ENCODE measurements at places on chromosomes 4 and X. TPM values are rescaled to one million over a fixed set of nuclear protein-coding genes. Genes with fewer than 3 reads are reported as not detected.
A peak's percentile ranks its signal among the peaks of the same experiment; 100 is the strongest.

DNA sequence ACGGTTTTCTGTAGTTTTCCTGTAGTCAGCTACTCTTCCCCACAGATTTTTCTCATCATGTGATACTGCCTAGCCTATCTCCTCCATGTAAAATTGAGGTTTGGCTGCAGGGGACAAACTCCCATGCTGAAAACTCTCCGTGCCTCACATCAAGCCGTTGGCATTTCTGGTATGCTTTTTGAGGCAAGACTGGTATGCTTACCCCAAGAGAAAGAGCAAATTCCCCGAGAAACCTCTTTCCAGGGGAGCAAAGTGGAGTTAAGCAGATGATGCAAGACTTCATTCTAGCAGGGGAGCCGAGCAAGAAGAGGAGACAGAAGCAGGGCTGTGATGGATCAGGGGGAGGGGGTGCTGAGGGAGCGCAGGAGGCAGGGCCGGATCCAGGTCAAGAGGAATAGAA, 4.8 kb downstream of the SOWAHD start:
- H3K4me3 ChIP-seq, result no peak overlapping the region
- no peaks in the 10 kb centered on the region for H3K36me3 ChIP-seq
- peaks cover 14% of the 10 kb centered on the region for H3K27me3 ChIP-seq

The GYPA gene
- 9.9 TPM for total RNA-seq

- no peak overlapping the region for H3K4me3 ChIP-seq
- no peaks in the 10 kb centered on the region for H3K36me3 ChIP-seq
- peak; percentile 74 for DNase-seq
- H3K4me1 ChIP-seq, result no peaks in the 10 kb centered on the region
- H3K27me3 ChIP-seq, result no peaks in the 10 kb centered on the region
Measured at GRCh38 chr4:44632089-44632488, 19.3 kb downstream of the YIPF7 start.

- no peaks in the 10 kb centered on the region for H3K4me1 ChIP-seq
- H3K27me3 ChIP-seq, result peaks cover 14% of the 10 kb centered on the region
- no peak overlapping the region for H3K4me3 ChIP-seq
- H3K27ac ChIP-seq, result no peak overlapping the region
- no peaks in the 10 kb centered on the region for H3K36me3 ChIP-seq
Measured at GRCh38 chrX:110671068-110671803, 124.4 kb downstream of the CHRDL1 start.

DNA sequence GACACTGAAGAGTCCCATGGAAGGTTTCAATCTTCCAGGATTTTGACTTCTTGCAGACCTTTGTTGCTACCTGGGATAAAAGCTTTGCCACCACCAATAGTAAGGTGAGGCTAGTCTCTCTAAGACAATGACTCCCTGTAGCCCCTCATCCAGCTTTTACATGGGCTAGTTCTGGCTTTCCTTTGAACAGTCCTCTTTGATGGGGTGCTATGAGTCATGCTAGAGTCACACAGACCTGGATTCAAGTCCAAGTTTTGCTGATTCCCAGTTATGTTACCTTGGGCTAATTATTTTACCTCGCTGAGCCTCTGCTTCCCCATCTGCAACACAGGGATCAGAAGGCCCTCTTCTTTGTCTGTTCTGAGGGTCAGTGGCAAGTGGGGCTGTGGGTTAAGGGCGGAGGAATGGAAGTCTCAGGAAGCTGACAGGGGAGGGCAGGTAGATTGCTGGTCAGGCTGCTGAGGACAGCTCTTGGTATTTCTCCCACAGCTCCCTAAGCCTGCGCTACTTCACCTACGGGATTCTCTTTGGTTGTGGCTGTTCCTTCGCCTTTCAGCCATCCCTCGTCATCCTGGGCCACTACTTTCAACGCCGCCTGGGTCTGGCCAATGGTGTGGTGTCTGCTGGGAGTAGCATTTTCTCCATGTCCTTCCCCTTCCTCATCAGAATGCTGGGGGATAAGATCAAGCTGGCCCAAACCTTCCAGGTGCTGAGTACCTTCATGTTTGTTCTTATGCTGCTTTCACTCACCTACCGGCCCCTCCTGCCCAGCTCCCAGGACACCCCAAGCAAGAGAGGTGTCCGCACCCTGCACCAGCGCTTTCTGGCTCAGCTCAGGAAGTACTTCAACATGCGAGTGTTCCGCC, 90.3 kb downstream of the RLIM start:
- H3K27me3 ChIP-seq, result no peaks in the 10 kb centered on the region
- no peaks in the 10 kb centered on the region for H3K36me3 ChIP-seq
- no peak for DNase-seq
- H3K27ac ChIP-seq, result no peak overlapping the region

The CPLX1 gene
- total RNA-seq, result 5.3 TPM

DNA sequence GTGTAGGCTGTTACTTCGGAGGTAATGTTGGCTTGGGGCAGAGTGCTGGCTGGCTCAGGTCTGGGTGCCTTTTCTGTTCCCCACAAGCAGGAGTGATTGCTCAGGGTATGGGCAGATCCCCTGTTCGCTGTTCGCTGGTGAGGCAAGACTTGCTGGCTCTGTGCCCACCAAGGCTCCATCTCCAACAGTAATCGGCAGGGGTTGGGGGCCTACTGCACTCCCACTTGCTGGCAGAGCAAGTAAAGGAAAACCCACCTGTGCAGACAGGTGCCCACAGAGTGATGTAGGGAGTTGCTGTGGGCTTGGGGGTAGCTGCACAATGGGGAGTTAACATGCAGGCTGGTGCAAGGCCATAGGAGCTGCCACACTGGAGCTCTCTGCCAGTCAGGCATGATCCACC, 8.0 kb upstream of the TMSB15C start:
- no peak overlapping the region for H3K4me3 ChIP-seq
- no peak for DNase-seq
- H3K27me3 ChIP-seq, result peaks cover 3% of the 10 kb centered on the region
- no peak overlapping the region for H3K27ac ChIP-seq
- H3K36me3 ChIP-seq, result no peaks in the 10 kb centered on the region
- H3K4me1 ChIP-seq, result no peaks in the 10 kb centered on the region

The CLIC2 gene
- 10.2 TPM for total RNA-seq

GRCh38 chrX:70433848-70434351, 10.7 kb upstream of the DLG3 start:
- H3K27ac ChIP-seq, result peak overlapping the region; percentile 83
- no peak for DNase-seq
- peaks cover 23% of the 10 kb centered on the region for H3K4me1 ChIP-seq

DNA sequence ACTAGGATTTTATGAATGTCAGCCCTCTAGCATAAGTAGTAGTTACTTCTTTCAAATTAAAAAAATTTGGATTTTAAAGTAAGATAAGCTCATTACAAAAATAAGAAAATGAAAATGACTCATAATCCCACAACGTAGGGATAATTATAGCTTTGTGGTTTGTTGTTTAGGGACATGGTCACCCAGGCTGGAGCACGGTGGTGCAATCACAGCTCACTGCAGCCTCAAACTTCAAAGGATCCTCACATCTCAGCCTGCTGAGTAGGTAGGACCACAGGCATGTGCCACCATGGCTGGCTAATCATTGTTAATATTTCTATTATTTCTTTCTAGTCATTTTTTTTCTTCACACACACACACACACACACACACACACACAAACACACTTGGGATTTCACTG, 57.6 kb downstream of the PLAC1 start:
- no peak overlapping the region for H3K4me3 ChIP-seq
- H3K27ac ChIP-seq, result no peak overlapping the region
- H3K36me3 ChIP-seq, result no peaks in the 10 kb centered on the region

DNA sequence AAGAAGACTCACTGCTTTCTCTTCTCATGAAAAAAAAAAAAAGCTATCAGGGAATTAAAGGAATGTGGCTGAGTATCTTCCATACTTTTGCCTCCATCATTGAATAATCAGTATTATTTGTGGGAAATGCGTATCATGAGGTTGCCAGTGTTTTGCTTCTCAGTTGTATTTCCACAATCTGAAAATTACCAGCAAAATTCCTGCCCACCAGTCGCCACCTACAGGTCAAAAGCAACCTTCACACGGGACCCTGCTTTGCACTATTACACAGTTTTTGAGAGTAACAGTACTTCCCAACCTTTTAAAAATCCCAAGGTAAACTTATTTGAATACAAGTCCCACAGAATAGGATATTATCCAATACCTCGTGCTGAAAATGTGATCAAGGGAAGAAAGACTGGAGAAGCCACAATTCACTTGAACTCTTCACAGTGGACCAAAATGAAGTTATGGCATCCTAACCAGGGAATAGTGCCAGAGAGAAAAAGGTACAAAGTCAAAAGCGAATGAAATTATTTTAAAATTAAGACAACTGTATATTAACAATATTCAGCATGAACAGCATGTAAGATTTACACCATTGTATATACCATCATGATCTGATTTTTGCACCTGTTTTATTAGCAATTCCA, 30.4 kb downstream of the PGRMC1 start:
- H3K4me1 ChIP-seq, result no peaks in the 10 kb centered on the region
- H3K36me3 ChIP-seq, result no peaks in the 10 kb centered on the region
- H3K27ac ChIP-seq, result no peak overlapping the region
- H3K27me3 ChIP-seq, result no peaks in the 10 kb centered on the region
- DNase-seq, result no peak
- no peak overlapping the region for H3K4me3 ChIP-seq

DNA sequence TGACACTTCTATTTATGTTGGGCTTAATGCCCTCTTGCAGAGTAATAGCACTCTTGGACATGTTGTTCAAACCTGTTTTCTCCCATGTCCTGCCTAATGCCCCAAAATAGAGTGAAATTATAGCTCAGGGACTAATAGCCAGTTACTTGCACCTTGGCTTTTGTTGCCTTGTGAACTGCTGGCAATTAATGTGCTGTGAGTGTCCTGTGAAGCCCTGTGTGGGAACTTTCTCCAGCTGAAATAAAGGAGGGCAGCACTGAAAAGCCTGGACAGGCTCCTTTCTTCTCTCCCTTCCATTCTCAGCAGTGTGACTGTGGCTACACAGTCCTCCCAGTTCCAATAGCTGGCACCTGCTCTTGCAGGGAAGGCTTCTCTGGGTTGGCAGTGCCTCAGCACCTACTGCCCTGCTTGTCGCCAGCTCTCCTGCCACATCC, 72.4 kb downstream of the DCLK2 start:
- H3K27me3 ChIP-seq, result no peaks in the 10 kb centered on the region
- H3K36me3 ChIP-seq, result no peaks in the 10 kb centered on the region
- H3K4me3 ChIP-seq, result no peak overlapping the region
- peak; percentile 89 for DNase-seq
- H3K4me1 ChIP-seq, result peaks cover 30% of the 10 kb centered on the region
- peak overlapping the region; percentile 65 for H3K27ac ChIP-seq

GRCh38 chrX:66023385-66024091, 16.3 kb downstream of the VSIG4 start:
- H3K27ac ChIP-seq, result no peak overlapping the region
- no peak for DNase-seq
- no peaks in the 10 kb centered on the region for H3K36me3 ChIP-seq
- no peaks in the 10 kb centered on the region for H3K4me1 ChIP-seq
- no peak overlapping the region for H3K4me3 ChIP-seq

The USP27X gene
- 7.3 TPM for total RNA-seq

The ATP2B3 gene
- total RNA-seq, result 14.8 TPM

All from spinal cord (tissue), 10 donors.